H4 (cell line): ENCODE measurements at places on chromosomes 11 and 22. TPM values are rescaled to one million over a fixed set of nuclear protein-coding genes. Genes with fewer than 3 reads are reported as not detected.

- no peak for DNase-seq
Observed at GRCh38 chr11:76802151-76802550, 19.0 kb downstream of the TSKU start.

- DNase-seq: no peak
Observed at GRCh38 chr11:123286255-123286654, 91.2 kb upstream of the CLMP start.

GRCh38 chr11:119684361-119685110 is 44.5 kb downstream of the NECTIN1 start:
- peak; percentile 83 for DNase-seq

BDNF gene
- 10.6 and 16.1 TPM in 2 replicates for total RNA-seq
